ENCODE measurements at places on chromosomes 1 and 21. TPM values are rescaled to one million over a fixed set of nuclear protein-coding genes. Genes with fewer than 3 reads are reported as not detected.

The FAM151A gene
- total RNA-seq, result not detected

The TRAF5 gene
- 44.8 TPM for total RNA-seq

The RHOC gene
- total RNA-seq, result 296 TPM

The LEFTY1 gene
- total RNA-seq, result 0.24 TPM

The REG4 gene
- not detected for total RNA-seq

The RIMS3 gene
- 16.5 TPM for total RNA-seq

The MPL gene
- not detected for total RNA-seq

The KCNH1 gene
- total RNA-seq, result 7.3 TPM

All from osteocyte (in vitro differentiated cells).